ENCODE measurements at places on chromosomes 7 and 10.

GRCh38 chr10:79491143-79491835, 21.0 kb upstream of the EIF5AL1 start:
- DNase-seq = peak; percentile 32

DNA sequence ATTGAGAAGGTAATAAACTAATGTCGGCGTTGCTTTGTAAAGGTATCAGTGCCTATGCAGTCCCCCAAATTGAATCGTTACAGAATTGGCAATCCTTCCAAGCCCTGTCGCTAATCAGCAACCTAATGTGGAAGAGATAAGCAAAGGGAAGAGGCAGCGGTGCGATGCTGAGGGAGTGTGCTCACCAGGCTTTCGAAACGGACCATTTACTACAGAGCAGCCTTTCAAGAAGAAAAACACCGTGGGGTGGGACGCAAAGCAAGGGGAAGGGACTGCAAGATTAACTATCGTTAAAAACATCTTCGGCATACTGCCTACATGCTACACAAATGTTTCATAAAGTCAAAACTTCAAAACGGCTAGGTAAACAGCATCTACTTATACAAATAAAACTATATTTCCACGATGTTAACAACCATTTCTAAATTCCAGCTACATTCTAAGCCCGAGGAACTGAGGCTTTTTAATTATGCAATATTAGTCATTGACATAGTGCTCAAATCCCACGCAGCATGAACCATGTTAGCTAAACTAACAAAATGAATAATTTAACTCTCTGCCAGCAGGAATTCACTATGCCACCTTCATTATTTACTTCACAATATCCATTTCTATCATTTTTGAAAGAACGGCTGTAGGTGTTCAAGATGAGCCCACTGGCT, 85.2 kb downstream of the CHCHD3 start:
- DNase-seq = no peak

DNA sequence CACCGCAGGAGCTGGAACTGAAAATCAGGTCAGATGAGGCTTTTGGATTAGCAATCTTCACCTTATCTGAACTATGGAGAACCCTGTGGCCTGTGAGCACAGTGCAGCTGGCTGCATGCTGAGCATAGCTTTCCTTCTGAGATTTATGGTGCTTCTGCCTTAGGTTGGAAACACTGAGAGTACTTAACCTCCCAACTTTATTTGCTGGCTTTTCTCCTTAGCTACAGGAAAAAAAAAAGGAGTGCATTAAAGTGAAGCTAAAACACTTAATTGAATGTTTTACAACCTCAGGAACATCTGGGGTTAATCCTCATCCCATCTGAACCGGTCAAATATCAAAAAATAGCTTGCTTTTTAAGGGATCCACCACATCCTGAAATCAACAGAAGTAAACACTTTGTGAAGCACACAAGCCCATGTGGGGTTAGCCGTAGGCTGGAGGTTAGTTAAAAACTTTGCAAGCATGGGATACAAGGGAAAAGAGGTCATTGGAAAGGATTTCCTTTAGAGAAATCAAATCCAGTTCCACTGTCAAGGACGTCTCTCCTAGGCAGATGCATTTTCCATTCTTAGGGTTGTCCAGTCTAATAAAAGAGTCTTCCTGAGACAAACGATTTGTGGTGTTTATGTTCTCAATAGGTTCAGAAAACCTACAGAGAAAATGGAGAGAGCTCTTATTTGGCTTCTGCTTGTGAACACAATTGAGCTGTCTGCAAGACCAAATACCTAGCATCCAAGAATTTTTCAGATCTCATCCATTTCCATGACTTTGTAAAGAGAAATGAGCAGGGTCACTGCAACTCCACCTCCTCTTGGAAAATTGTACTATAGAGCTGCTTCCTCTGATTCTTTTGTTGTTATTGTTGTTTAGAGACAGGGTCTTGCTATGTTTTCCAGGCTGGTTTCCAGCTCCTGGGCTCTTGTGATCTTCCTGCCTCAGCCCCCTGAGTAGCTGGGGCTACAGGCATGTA, 470.4 kb upstream of the IGFBP3 start:
- DNase-seq = no peak

GRCh38 chr7:143846692-143847091, 55.3 kb downstream of the TCAF1 start:
- no peak for DNase-seq

- no peak for DNase-seq
Measured at GRCh38 chr7:55144333-55145317, 125.8 kb downstream of the EGFR start.

DNA sequence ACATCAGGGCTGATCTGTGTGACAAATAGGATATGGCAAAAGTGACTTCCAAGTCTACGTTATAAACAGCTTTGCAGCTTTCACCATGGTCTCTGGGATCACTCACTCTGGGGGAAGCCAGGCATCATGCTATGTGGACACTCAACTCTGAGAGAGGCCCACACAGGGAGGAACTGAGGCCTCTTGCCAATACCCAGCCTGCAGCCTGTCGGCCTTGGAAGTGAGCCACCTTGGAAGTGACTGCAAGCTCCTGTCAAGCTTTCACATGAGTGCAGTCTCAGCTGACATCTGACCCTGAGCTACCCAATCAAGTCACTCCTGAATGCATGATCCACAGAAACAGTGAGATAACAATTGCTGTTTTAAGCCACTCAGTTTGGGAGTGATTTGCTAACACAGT, 56.5 kb downstream of the MMRN2 start:
- DNase-seq = no peak

DNA sequence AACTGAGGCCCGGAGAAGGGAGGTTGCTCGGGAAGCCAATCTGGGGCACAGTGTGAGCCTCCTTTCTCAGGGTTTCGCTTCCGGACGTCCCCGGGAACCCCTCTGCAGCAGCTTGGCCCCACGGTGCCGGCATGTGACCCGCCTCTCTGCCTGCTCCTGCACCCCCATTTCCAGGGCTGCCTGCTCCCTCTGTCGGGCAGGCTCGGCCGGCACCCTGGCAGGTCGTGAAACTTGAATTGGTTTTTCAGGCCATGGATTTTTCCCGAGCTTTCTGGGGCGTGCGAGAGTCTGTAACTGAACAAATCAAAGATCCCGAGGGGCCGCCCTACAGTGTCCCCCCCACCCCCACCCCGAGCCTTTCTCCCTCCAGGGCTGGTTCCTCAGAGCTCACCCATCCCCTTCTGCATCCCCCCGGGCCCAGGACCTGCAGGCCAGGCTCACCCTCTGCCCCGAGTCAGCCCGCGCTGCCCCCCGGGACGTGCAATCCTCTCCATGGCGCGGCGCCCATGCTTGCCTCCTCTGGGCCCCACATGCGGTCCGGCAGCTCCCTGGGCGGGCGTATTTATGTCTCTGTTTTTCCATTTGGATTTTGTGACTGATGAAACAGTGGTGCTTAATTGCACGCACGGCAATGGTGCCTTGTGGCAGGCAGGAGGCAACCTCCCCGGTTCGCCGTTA, 58.1 kb downstream of the UNCX start:
- DNase-seq = no peak

DNA sequence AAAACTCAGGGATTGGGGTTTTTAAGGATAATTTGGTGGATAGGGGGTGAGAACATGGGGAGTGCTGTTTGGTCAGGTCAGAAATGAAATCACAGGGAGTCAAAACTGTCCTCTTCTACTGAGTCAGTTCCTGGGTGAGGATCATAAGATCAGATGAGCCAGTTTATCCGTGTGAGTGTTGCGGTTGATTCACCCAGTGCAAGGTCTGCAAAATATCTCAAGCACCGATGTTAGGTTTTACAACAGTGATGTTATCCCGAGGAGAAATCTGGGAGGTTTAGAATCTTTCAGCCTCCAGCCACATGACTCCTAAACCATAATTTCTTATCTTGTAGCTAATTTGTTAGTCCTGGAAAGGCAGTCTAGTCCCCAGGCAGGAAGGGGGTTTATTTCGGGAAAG, 31.7 kb upstream of the AGR2 start:
- DNase-seq = no peak
